RWPE1 (cell line): ENCODE measurements at places on chromosomes 6 and 20.

GRCh38 chr6:42898891-42899361 lies 16.9 kb upstream of the PTCRA start:
- DNase-seq: peak; percentile 39

DNA sequence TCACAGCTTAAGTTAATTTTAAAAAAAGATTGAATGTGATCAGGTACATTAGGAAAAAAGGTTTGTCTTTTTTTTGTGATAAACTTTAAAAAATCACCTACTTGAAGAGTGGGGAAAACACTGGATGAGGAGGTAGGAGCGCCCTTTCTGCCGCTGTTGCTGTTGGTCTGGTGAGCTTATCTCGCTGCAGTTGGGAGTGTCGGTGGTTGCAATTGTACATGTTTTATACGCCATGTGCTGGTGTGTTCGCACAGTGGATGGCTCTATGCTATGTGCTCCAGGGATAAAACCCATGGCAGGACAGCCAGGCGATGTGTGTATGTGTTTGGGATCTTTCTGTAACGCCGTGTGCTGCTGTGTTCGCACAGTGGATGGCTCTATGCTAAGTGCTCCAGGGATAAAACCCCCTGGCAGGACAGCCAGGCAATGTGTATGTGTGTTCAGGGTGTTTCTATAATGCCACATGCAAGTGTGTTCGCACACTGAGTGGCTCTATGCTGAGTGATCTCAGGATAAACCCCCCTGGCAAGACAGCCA lies 1.7 kb downstream of the SLC22A3 start:
- DNase-seq: no peak

DNA sequence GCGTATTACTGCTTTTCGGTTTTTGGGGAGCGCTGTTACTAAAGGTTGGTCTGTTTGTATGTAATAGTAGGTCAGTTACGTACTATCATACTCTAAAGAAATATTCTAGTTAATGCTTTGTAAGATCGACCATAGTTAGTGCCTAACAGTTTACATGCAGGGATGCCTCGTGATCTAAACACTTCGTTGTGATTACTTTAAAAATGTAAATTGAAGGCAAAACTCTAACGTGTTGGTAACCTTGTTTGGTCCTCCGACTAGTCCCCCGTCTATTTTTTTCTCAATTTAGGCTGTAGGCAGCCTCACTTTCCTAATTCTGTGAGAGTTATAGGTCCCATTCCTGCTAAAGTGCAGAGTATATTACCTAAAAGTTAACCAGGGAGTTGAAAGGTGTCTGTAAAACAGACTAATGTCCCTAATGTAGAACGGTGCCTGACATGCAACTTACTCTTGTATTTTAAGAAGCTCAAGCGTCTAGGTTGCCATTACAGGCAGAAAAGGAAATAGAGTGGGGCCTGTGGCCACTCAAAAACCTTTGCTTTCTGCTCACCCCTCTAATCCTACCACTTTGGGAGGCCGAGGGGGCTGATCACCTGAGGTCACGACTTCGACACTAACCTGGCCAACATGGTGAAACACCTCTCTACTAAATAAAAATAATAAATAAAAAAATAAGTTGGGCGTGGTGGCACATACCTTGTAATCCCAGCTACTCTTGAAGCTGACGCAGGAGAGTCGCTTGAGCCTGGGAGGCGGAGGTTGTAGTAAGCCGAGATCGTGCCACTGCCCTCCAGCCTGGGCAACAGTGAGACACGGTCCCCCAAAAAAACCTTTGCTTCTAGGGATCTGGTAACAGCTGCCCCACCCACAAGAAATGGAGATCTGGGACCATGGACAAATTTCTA lies 37.8 kb downstream of the HFE start:
- DNase-seq: no peak

DNA sequence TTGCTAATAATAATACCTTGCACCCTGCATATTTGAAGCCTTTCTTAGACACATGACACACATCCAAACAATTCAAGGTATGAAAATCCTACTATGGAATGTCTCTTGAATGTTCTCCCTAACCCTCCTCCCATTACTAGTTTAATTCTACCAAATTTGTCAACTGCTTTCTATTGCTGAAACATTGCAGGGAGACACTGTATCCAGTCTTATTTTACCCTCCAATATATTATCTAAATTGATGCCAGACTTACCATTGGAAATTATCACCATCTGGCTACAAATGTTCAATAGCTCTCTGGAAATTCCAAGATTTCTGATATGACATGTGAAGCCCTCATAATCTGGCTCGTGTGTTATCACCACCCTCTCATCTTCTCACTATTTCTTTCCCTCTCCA lies 1027.3 kb upstream of the CITED2 start:
- no peak for DNase-seq

DNA sequence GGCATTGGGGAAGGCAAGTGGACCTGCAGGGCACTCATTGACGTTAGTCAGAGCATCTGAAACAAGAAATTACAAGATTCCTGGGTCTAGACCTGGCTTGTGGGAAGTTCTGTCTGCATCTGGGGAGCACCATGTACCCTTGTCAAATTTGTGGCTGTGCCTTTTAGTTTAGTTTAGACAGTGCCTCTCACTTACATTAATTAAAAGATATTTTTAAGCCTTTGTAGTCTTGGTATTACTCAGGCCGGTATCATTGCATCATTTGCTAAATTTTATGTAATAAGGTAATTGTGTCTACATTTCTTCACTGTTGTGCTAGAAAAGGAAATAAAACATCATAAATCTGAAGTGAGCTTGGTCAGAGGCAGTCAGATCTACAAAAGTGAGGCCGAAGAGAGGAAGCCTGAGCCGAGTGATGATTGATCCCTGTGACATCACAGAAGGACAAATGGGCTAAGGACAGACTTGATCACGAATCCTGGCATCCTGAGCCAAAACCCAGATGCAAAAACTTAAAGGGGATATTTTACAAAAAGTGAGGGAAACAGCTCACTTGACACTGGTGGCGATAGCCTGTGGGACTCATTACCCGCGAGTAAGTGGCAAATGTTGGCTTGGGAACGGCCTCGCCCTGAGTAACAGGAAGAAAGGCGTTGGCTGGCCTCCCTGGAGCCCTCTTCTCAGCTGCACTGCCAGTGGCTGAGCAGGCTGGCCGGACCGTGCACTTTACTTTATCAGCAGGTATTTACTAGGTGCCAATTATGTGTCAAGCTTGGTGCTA lies 106.5 kb downstream of the TCP11 start:
- no peak for DNase-seq

DNA sequence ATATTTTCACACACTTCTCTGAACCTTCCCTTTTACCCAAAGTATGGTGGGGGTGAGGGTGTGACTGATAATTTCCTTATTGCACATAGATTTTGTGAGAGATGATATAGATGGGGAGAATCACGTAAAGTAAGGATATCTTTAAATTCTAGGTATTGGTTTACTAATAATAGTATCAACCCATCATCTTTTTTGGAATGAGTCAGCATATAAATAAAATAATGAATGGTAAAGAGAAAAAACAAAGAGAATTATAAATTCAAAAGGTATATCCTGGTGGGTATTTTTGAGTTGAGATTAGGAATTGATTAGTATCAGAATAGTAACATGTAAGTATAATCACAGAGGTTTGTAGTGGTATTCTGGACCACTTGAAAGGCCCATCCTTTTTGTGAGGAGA lies 56.1 kb downstream of the MACROD2 start:
- DNase-seq: no peak

DNA sequence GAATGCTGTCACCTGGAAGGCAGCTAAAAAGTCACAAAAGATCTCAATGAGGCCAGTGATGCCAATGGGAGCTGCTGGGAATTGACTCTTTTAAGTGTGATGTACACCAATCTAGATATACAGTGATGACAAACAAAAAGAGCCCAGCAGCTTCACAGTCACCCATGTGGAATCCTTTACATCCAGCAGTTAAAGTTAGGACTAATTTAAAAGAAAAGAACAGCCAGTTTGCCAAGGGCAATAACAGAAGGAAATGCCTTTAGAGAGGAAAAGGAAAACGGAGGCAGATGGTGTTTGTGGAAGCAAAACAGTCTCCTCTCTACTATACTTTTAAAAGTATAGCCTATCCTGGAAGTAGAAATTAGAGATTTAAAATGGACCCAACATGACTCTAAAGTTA lies 873.5 kb downstream of the EPHA7 start:
- DNase-seq: no peak

DNA sequence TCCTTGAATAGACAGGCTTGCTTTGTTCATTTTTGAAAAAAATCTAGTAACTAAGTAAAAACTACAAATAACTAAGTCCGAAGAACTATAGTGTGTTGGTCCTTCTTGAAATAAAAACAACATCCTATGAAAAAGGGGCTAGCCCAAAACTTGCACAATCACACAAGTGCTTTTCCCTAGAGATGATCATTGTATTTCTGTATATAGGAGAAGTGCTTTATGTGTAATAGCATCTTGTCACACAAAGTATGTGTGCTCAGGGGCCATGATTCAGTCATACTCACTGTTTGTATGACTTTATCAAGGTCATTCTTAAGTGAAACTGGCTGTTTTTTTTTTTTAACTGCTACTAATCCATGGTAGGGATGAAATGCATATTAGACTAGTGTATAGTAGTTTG lies 179.8 kb downstream of the DTNBP1 start:
- no peak for DNase-seq

- no peak for DNase-seq
These were observed 52.2 kb upstream of the APCDD1L start for GRCh38 chr20:58567437-58567836.

DNA sequence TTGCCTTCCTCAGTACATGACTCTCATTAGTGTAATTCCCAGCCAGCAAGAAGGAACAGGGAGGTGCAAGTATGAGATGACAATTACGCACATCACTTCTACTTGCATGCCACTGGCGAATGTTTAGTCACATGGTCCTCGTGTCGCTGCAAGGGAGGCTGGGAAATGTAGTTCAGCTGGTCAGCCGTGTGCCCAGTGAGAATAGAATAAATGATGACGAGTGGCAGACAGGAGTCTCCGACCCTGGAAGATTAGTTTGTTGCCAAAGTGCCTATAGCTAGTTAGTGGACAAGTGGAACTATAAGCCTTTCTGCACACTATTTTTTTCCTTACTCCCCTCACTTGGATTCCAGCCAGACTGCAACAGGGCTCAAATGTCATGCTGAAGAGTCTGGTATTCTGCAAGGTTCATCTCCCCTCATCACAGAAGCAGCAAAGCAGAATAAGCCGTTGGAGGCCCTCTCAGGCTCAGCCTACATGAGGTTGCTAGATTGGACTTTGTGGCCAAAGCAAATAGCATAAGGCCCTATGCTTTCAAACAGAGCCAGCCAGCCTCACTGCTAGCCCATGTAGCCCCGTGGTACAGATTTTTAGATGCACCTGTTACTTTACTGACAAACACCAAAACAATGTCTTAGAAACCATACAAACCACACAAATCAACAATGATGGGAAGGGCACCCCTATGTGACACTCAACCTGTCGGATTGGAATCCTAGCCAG lies 9.7 kb downstream of the LINC00237 start:
- no peak for DNase-seq

DNA sequence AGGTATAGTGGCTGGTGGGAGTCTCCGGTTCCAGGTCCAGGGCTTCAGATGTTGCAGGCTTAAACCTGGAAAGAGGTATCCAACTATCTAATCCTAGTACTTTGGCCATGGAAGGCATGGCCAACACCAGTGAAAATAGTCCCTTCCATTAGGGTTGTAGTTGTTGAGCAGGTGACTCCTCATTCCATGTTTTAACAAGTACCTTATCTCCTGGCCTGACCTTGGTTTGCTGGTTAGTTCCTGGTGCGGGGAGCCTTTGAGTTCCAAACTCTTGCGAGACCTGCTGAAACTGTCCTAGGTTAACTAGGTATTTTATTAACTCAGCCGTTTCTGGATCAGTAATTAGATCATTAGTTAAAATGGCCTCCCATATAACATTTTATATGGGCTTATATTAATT lies 165.1 kb upstream of the PROKR2 start:
- no peak for DNase-seq

DNA sequence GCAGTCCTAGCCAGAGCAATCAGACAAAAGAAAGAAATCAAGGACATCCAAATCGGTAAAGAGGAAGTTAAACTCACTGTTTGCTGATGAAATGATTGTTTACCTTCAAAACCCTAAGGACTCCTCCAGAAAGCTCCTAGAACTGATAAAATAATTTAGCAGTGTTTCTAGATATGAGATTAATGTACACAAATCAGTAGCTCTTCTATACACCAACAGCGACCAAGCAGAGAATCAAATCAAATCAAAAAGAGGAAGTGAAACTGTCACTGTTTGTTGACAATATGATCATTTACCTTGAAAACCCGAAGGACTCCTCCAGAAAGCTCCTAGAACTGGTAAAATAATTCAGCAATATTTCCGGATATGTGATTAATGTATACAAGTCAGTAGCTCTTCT lies 21.7 kb downstream of the SERPINB9 start:
- DNase-seq: no peak

DNA sequence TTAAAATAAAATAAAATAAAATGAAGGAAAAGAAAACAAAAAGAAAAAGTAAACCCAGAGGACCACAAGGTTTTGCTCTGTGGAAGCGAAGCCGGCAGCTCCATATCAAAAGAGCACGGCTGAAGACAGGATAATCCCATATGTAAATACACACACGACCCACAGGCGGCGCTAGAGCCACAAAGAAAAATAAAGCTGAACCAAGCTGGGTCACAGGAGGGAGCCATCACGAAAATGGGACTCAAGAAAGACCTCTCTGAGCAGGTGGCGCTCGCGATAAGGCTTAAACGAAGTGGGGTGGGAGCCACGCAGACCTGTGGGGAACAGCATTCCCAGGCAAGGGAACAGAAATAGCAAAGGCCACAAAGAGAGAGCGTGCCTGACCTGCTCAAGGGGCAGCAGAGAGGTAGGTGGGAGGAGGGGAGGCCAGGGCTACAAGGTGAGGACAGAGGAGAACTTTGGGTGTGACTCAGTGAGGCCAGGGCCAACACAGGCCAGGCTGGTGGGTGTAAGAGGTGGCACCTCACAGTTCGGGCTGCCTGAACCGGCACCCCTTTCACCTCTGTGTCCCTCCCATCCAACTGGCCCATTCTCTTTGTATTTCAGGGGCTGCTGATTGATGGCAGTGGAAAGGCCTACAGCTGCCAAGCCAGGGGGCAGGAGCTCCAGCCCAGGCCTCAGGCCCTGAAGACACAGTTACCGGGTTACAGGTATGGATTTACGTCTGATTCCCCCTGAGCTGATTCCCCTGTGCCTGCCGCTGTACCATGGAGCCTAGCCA lies 26.0 kb downstream of the PTGIS start:
- peak; percentile 88 for DNase-seq

DNA sequence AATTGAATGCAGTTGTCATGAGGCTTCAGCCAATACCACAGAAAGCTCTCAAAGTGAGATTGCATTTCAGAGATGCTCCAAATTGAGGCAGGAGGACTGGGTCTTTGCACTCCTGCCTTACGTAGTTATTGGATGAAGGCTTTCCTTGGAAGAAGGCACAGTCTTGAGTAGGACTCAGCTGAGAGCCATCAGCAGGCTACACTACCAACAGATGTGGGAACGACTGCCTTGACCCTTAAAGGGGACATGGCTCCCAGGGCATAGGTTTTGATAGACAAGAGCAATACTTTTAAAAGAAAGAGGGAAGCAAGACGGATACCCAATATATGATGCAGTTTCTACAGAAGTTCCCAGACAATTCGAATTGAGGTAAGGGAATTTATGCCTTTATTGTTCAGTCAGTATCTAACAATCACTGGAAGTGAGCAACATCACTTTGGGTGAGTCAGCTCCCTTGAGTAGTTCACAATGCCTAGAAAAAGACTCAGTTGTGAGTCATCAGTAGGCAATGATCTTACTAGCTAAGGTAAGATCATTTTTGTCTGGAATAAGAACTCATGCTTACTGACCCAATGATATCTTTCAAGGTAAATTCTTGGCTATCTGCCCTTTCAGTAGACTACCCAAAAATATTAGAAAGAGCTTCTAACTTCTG lies 390.8 kb downstream of the GJA1 start:
- peak; percentile 84 for DNase-seq

GRCh38 chr6:144339859-144340452 lies 54.8 kb downstream of the UTRN start:
- no peak for DNase-seq
